ENCODE measurements at places on chromosomes 3 and 15.
A peak's percentile ranks its signal among the peaks of the same experiment; 100 is the strongest.

- no peak for DNase-seq
Observed at GRCh38 chr3:60829058-60829457, 422.2 kb downstream of the FHIT start.

- DNase-seq = no peak
Observed at GRCh38 chr3:180420804-180421203, 181.2 kb upstream of the TTC14 start.

DNA sequence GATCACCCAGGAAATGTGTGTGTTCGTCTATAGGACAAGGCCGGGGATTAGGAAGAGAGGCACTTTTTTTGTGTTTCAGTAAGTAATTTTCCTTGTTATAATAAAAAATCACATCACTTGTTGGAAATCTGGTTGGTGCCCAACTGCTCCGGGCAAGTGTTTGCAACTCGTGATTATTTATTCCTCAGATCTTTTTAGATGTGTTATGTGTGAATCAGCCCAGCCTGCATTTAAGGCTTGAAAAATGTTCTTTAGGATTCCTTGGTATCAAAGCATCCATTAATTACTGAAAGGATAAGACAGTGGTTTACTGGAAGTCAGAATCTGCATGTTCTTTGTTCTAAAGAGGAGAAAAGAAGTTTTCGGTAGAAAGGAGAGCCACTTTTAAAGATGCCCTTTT is 345.6 kb downstream of the FEZF2 start:
- no peak for DNase-seq

DNA sequence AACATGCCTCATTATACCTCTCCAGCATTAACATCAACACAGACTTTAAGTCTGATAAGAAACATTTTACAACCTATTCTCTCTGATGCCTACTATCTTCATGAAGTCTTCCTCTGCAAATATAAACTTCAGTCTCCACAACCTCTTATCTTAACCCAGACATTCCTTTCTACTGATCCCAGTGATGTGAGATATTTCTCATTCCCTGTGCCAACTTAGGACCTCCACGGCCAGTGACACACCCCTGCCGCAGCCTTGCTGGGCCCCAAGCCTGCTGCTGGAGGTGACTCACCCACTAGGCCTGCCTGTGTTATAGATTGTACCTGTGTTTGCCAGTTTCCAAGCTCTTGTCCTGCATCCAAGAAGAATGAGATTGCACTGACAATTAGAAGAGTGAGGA is 734.5 kb upstream of the CADM2 start:
- no peak for DNase-seq

DNA sequence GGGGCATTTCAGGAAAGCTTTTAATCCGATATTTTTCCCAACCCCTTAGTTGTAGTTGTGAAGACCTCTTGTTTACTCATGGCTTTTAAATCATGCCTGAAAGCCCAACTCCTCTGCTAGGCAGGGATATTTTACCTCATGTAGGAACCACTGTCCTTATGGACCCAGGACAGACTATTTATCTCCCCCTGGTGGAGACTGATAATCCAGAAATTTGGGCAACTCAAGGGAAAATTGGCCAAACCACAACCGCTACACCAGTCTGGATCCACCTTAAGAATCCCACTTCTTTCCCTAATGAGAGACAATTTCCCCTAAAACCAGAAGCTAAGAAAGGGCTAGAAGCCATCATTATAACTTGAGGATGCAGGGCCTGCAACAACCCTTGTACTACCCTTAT is 248.1 kb upstream of the STAC start:
- no peak for DNase-seq

GRCh38 chr3:72990701-72991395 is 5.8 kb upstream of the PPP4R2 start:
- DNase-seq = peak; percentile 66

- no peak for DNase-seq
Observed at GRCh38 chr3:148214705-148215104, 483.0 kb upstream of the AGTR1 start.

GRCh38 chr3:151037746-151038477 is 47.6 kb upstream of the MED12L start:
- DNase-seq = no peak

Measured in suppressor macrophage treated with lipopolysaccharide for 1 hour (primary cell).